Amniotic epithelial cell (primary cell): ENCODE measurements at places on chromosomes 3 and 15.

GRCh38 chr15:63203451-63204090, 14.2 kb downstream of the RAB8B start:
- DNase-seq, result peak; percentile 44

DNA sequence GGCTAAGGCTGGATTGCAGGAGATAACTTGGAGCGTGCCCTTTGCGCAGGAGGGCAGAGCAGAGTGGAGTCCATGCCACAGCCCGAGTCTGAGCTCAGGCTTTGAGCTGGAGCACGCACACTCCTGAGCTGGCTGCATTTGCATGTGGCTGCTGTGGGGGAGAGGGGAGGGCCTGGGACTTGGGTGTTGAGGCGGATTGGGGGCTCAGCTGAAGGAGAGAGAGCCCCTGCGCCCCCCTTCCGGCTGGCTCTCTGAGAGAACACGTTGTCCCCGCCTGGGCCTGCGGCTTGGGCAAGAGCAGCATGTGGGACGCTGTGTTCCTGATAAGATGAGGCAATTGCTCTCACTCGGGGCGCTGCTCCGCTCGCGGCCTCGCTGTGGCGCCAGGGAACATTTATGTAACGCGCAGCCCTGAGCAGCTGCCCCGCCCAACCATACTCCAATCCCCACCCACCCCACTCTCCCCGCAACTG, 39.1 kb downstream of the KLF13 start:
- peak; percentile 96 for DNase-seq

DNA sequence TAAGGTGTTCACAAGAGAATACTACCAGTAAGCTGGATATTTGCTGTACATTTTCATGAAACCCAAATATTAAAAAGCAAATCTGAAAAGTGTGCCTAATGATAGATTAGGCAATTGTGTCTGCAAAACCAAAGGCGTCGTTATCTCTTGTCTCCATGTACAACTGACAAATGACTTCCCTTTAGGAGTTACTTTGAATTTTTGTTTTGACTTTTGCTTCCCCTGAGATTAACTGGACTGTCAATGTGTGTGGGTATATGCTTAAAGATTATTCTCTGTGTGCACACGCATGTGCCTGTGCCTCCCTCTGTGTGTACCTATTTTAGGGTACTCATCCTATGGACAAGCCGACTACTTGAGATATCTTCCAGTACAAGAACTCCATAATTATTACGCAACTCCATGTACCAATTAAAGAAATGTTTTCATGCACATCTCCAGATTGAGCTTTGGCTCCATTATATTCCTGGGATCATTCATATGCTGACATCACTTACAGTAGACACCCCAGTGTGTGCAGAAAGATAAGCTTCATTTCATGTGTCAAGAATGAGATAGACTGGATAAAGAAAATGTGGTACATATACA, 431.2 kb upstream of the ADAMTS9 start:
- no peak for DNase-seq

- no peak for DNase-seq
These were observed 262.4 kb downstream of the UBE2E2 start for GRCh38 chr3:23465569-23465968.

- no peak for DNase-seq
These were observed 33.4 kb upstream of the SRP14 start for GRCh38 chr15:40072216-40072990.
